A549 treated with Mapracorat at 1 μM for 4 hours (cell line): ENCODE measurements at places on chromosomes 4 and X. TPM values are rescaled to one million over a fixed set of nuclear protein-coding genes. Genes with fewer than 3 reads are reported as not detected.

The TCEAL6 gene
- total RNA-seq, result not detected in 5 replicates

The WFS1 gene
- 10.0 to 14.2 TPM (median 13.5 TPM) in 5 replicates for total RNA-seq

The ADH6 gene
- not detected in 5 replicates for total RNA-seq

The IGSF1 gene
- total RNA-seq, result 0.21 to 1.0 TPM (median 0.29 TPM) in 5 replicates

The CXCR3 gene
- total RNA-seq, result 0.10 to 0.24 TPM (median 0.16 TPM) in 4 of 5 replicates, not detected in the other

The TEC gene
- total RNA-seq, result 1.7 to 2.5 TPM (median 1.9 TPM) in 5 replicates

The NAA11 gene
- total RNA-seq, result not detected in 5 replicates

The FGF2 gene
- total RNA-seq, result 26.9 to 57.2 TPM (median 51.8 TPM) in 5 replicates

The SYTL4 gene
- total RNA-seq, result 2.0 to 4.4 TPM (median 3.0 TPM) in 5 replicates

The PPP2R2C gene
- total RNA-seq, result 25.5 to 36.4 TPM (median 35.9 TPM) in 5 replicates

The H2BW1 gene
- total RNA-seq, result not detected in 5 replicates

The LRPAP1 gene
- total RNA-seq, result 108 to 137 TPM (median 128 TPM) in 5 replicates

The NDUFC1 gene
- 75.6 to 85.4 TPM (median 80.2 TPM) in 5 replicates for total RNA-seq

The HPGDS gene
- not detected in 5 replicates for total RNA-seq

The IL13RA2 gene
- 0.23 TPM in 1 of 5 replicates, not detected in the others for total RNA-seq

The VSIG1 gene
- total RNA-seq, result 0.13 to 0.44 TPM (median 0.21 TPM) in 5 replicates

The PDZD4 gene
- total RNA-seq, result 2.9 to 4.3 TPM (median 3.7 TPM) in 5 replicates

The LUZP4 gene
- total RNA-seq, result not detected in 5 replicates

The PDS5A gene
- total RNA-seq, result 21.9 to 30.2 TPM (median 27.9 TPM) in 5 replicates

The RGN gene
- not detected in 5 replicates for total RNA-seq

The SLC49A3 gene
- 0.07 to 0.31 TPM (median 0.20 TPM) in 5 replicates for total RNA-seq

The ITGB1BP2 gene
- total RNA-seq, result 0.79 to 1.2 TPM (median 1.0 TPM) in 5 replicates

The PSAPL1 gene
- total RNA-seq, result 0.13 to 0.28 TPM (median 0.22 TPM) in 5 replicates

The MAGEC3 gene
- not detected in 5 replicates for total RNA-seq

The PFKFB1 gene
- 0.08 to 0.14 TPM (median 0.14 TPM) in 3 of 5 replicates, not detected in the others for total RNA-seq

The XAGE1A gene
- 19.1 to 53.0 TPM (median 30.5 TPM) in 5 replicates for total RNA-seq

The DKK2 gene
- not detected in 5 replicates for total RNA-seq

The PF4V1 gene
- total RNA-seq, result not detected in 5 replicates

The SPIN4 gene
- 3.7 to 6.0 TPM (median 4.9 TPM) in 5 replicates for total RNA-seq

The RS1 gene
- total RNA-seq, result not detected in 5 replicates

The LRRC66 gene
- total RNA-seq, result 0.09 to 0.16 TPM (median 0.15 TPM) in 3 of 5 replicates, not detected in the others

The SERTM2 gene
- total RNA-seq, result not detected in 5 replicates

The TMSB15A gene
- 0.60 to 1.2 TPM (median 0.89 TPM) in 5 replicates for total RNA-seq

The SMIM10L2A gene
- 0.08 to 0.23 TPM (median 0.16 TPM) in 5 replicates for total RNA-seq

The ARHGAP6 gene
- 0.05 to 0.09 TPM in 2 of 5 replicates, not detected in the others for total RNA-seq

The PRKG2 gene
- 0.65 to 1.0 TPM (median 0.75 TPM) in 5 replicates for total RNA-seq

The HTN1 gene
- not detected in 5 replicates for total RNA-seq

The TRIM75 gene
- total RNA-seq, result not detected in 5 replicates

The GPR143 gene
- 0.08 to 0.37 TPM (median 0.24 TPM) in 5 replicates for total RNA-seq

The TBC1D8B gene
- 0.81 to 1.3 TPM (median 0.95 TPM) in 5 replicates for total RNA-seq

The FHIP1A gene
- 0.07 to 0.84 TPM (median 0.13 TPM) in 5 replicates for total RNA-seq

The USP51 gene
- 0.41 to 0.60 TPM (median 0.43 TPM) in 5 replicates for total RNA-seq

The GAGE12J gene
- not detected in 5 replicates for total RNA-seq

The C4orf36 gene
- total RNA-seq, result 0.76 to 1.3 TPM (median 0.92 TPM) in 5 replicates

The C1GALT1C1 gene
- total RNA-seq, result 30.6 to 39.2 TPM (median 33.9 TPM) in 5 replicates

The DMP1 gene
- total RNA-seq, result 0.06 TPM in 1 of 5 replicates, not detected in the others

The NSG1 gene
- 7.1 to 9.4 TPM (median 8.5 TPM) in 5 replicates for total RNA-seq

The NIPAL1 gene
- total RNA-seq, result 0.71 to 0.92 TPM (median 0.81 TPM) in 5 replicates

The ANKRD50 gene
- total RNA-seq, result 3.8 to 5.8 TPM (median 5.2 TPM) in 5 replicates

The GYG2 gene
- 3.6 to 5.0 TPM (median 4.3 TPM) in 5 replicates for total RNA-seq

The PDLIM5 gene
- 27.5 to 43.8 TPM (median 35.7 TPM) in 5 replicates for total RNA-seq

The RPA4 gene
- total RNA-seq, result 0.18 to 0.33 TPM (median 0.28 TPM) in 5 replicates

The MGST2 gene
- total RNA-seq, result 49.6 to 53.6 TPM (median 51.3 TPM) in 5 replicates

The OTC gene
- not detected in 5 replicates for total RNA-seq
